ENCODE measurements at places on chromosomes 12 and 14. TPM values are rescaled to one million over a fixed set of nuclear protein-coding genes. Genes with fewer than 3 reads are reported as not detected.

CNIH1 gene
- 490 TPM for polyA plus RNA-seq

DHRS2 gene
- not detected for polyA plus RNA-seq

TTC6 gene
- not detected for polyA plus RNA-seq

CMKLR1 gene
- not detected for polyA plus RNA-seq

TGM1 gene
- polyA plus RNA-seq: not detected

TSPAN11 gene
- polyA plus RNA-seq: 1.5 TPM

TAS2R14 gene
- polyA plus RNA-seq: 10.0 TPM

SMCO2 gene
- polyA plus RNA-seq: not detected
